ENCODE measurements at places on chromosomes 1 and 21.

DNA sequence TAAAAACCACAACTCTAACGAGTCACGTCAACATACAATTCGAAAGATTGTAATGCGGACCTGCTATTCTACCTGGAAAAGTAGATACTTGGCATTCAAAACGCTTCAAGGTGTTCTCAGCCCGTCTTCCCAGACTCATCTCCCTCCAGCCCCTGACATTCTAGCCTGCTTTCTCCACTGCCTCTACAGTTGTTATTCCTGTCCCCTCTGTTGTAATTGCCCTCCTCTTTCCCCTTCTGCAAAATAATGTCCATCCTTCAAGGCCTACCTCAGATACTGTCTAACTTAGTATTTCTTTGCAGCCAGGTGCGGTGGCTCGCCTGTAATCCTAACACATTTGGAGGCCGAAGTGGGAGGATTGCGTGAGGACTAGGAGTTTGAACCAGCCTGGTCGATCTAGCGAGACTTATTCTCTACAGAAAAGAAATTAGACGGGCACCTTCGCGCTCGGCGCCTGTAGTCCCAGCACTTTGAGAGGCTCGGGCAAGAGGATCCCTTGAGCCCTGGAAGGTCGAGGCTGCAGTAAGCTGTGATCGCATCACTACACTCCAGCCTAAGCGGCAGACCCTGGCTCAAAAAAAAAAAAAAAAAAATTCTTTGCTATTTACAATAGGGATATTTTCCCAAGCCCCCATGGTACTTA, 756 bp upstream of the RBM34 start:
- no peak for DNase-seq

GRCh38 chr1:207315435-207315834, 6.0 kb upstream of the CD55 start:
- DNase-seq = no peak

- no peak for DNase-seq
Observed at GRCh38 chr1:198498103-198498385, 42.4 kb downstream of the ATP6V1G3 start.

- no peak for DNase-seq
Observed at GRCh38 chr1:110433213-110433612, 17.7 kb upstream of the PROK1 start.

- DNase-seq = peak; percentile 20
Observed at GRCh38 chr1:91511386-91511785, 10.7 kb downstream of the CDC7 start.

- DNase-seq = no peak
Observed at GRCh38 chr1:162372159-162373071, 4.2 kb downstream of the SPATA46 start.

DNA sequence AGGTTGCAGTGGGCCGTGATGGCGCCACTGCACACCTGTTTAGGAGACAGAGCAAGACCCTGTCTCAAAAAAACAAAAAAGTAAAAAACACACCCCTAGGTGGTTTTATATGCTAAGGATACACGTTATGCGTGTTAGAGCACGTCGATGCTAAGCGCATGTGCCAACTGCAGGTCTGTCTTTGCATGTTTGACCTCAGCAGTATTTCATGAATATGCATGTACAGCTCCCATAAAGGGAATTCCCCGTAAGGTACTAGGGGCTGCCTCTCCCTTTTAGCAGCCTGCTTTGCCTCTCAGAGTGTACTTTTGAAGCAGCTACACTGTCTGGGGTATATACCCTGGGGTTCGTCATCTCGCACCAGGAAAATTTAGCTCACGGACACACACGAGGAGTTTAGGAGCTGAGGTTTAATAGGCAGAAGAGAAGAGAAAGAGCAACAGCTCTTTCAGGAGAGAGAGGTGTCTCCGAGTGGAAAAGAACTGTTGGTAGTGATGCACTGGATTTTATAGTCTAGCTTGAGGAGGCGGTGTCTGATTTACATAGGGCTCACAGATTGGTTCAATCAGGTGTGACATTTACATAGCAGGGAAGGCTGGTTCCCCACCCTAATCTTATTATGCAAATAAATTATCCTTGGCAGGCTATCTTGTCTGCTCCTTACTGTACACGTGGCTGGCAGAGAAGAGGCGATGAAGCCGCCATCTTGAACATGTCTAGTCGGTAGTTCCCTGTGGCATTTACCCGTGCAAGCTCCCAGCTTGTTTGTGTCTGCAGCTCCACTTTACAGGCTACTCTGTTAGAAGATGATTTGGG, 4.2 kb upstream of the OTUD3 start:
- peak; percentile 70 for DNase-seq

DNA sequence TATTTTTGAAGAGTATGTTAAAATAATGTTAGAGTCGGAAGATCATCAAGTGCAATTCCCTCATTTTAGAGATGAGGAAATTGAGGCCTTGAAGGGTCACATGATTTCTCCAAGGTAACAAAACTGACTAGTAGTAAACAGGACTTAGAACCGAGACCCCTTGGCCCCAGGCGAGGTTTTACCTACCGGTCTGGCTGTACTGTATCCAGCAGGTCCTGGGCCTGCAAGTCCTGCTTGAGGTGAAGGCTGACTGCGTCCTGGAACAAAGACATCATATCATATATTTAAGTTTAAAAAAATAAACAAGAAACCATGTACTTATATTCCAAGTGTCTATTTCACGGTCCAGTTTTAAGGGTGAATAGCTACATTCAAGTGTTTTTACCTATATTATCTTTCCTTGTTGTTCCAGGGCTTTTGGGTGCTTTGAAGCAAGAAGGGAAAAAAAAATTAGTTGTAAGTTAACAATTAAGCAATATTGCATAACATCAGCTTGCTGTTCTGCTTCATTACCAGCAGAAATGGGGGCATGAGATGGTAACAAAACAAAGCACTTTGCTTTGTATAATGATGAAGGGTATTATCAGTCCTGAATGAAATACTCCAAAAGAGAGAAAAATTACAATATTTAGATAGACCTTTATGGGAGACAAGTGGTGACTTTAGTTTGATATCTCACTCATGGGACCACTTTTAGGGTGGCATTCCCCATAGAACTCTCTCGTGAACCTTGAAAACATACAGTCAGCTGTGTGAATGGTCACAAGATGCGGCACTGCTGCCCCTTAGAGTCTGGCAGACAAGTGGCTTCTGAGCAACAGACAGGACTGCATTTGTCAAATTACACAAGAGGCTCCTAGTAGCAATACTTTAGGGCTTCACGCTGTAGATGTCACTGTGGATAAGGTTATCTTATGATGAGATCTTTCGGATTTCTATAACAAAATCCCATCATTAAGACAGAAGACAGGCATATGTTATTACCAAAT, 29.8 kb upstream of the CFAP298 start:
- DNase-seq = no peak

DNA sequence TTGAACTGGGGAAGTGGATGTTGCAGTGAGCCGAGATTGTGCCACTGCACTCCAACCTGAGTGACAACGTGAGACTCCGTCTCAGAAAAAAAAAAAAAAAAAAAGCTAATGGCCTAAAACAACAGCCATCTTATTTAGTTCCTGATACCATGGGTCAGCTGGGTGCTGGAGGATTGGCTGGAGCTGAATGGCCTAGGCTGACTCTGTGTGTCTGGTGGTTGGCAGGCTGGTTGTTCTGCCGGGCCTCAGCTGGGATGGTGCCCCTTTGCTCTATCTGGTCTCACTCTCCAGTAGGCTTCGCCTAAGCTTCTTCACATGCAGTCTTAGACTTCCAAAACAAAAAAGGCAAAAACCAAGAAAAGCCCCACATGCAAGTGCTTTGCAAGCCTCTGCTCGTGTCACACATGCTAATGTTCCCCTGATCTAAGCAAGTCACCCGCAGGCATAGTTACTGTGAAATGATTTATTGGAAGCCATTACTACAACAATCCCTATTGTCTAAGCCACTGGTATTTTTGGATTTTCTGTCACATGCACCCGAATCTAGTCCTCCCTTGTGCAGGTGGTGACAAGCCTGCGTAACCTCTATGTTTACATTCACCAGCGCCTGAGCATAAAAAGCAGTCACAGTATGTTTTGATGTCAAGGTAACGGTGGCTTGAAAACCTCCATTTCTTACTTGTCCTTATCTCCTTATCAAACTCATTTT, 39.6 kb upstream of the KANK4 start:
- no peak for DNase-seq

DNA sequence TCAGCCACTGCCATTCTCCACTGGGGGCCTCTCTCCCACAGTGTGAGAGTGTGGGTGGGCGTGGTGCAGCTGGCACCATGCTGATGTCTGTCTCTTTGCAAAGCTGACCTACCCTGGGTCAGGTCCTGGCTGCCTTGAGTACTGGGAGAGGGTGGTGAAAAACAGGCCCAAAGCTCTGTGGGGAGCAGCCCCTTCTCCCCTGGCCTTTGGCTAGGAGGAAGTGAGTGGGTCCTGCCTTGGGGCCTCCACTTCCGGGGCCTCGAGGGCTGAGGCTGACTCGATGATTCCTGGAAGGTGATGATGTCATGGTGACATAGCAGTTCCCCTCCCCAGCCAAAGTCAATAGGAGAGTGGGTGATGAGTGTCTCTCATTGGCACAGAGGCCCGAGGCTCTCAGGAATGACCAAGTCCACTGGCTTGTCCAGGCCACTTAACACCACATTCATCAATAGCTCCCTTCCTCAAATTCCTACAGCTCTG, 53.0 kb downstream of the IER5 start:
- DNase-seq = no peak

DNA sequence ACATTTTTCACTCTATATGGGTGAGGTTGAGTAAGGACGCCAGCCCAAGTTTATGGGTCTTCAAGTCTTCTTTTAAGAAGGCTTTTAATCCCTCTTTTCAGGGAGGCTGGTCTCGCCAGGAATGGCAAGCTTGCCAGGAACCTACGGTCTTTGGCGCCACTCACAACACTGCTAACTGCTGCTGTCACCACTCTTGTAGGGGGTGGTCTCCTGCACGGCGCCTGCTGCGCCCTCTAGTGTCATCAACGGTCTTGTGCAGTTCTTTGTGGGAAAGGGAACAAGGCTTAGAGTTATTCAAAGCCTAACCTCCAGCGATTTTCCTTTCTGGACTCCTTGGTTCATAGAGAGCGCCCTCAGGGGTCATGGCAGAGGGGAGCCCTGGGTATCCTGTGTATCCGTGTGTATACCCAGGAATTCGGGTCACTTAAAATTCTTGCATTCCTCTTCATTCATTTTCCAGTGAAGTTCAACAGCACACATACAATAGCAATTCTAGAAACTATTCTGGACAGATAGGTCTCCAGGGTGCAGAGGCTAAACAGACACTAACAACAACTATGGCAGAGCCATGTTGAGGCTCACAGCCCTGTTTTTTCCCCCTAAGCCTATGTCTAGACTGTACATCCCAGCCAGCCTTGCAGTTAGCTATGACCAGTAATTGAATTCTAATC, 392.8 kb upstream of the CAMK1G start:
- DNase-seq = peak; percentile 5

DNA sequence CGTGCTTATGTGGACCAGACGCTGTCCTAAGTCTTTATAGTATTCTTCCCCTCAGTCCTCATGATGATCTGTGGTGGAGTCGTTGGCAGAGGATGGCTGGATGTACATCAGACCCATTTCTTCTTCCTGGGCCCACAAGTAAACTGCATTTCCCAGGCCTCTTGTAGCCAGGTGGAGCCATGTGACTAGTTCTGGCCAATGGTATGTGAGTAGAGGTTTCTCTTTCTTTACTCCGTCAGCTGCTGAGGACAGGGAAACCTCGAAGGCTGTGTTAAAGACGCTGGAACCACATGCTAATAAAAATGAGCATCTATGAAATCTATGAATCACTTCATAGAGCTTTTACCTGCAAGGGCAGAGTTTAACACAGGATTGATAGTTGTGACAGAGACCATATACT, 18.7 kb upstream of the ZNF362 start:
- DNase-seq = no peak

- no peak for DNase-seq
Observed at GRCh38 chr1:1307261-1307922, 338 bp downstream of the ACAP3 start.

DNA sequence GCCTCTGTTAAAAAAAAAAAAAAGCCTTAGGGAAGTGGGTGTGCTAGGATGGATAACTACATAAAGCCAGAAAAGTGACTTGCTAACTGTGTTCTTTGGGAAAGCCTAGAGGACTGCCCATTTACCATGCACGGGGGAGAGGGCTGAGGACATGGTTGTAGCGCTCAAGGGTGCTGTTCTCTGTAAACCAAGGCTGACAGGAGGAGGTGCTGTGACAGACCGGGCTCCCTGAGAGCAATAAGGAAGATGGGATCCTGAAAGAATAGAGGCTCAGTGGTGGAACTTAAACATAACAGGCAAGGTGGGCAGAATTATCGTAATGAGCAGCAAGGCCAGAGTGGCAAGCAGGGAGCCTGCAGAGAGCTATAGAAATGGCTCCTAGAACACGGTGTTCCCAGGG, 98.5 kb upstream of the DISP3 start:
- no peak for DNase-seq

DNA sequence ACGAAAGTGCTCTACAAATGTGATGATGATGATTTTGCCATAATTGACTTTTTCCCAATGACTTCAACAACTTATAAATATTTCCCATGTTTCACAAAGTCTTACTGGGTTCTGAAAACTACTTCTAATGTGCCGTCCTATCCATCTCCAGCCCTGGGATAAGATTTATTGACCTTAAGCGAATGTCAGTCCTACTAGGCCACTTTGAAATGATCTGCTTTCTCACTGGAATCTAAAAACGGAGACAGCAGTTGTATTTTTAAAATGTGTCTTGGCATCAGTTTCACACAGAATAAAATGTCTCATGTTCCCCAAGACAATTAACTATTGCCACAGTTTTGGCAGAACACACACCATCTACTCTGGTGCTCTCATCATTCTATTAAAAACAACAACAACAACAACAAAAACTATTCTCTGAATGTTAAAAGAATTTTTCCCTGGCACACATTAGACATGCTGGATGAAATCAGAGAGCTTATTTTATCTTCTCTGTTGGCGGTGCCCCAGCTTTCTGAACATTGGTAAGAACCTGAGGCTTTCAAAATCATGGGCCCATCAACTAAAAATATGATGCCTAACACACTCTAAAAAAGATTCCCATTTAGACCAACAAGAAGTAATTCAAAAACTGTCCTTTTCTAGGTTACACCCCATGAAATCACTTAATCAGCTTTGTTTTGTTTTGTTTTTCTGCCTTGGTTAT, 23.1 kb upstream of the DNASE2B start:
- no peak for DNase-seq

DNA sequence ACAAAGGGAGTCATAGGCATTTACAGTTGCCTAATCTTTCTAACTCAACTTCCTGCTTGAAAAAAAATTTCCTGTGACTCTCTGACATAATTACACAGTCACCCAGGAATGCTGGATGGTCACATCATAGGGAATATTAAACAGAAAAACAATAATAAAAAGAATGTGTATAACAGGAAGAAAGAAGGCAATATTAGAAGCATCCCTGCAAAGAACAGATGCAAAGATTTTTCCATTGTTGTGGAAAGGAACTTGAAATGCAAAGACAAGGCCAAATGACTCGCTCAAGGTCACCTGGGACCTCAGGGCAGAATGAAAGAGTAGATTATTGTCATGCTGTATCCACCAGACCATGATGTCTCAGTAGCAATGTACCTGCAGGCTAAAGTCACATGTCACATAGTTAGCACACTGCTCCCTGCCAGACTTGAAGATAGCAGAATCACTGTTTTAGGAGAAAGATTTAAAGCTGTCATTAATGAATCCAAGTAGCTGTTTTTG, 184.3 kb downstream of the CYYR1 start:
- DNase-seq = no peak

- DNase-seq = no peak
Observed at GRCh38 chr1:161505686-161506085, 429 bp downstream of the FCGR2A start.
